ENCODE measurements at places on chromosomes 4 and X.

DNA sequence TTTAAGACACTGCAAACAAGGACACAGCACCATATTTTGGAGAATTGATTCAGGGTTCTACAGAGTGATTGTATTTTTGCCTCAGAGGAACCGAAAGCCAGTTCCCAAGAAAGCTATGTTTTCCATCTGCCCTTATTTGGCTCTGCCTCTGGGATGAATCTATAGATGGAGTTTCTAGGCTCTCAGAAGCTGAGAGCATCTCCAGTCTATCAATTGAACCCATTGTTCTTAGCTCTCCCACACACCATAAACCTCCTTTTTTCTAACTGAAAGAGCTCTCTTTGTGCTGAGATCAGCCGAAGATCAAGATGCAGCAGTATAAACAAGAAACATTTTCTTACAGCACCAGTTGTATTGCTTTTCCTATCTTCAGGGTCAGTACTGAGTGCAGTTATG, 16.9 kb downstream of the PLP1 start:
- DNase-seq: no peak

- DNase-seq: no peak
Measured at GRCh38 chrX:136210243-136210642, 41.0 kb downstream of the MAP7D3 start.

- DNase-seq: no peak
Measured at GRCh38 chrX:17986440-17986839, 125.3 kb upstream of the RAI2 start.

DNA sequence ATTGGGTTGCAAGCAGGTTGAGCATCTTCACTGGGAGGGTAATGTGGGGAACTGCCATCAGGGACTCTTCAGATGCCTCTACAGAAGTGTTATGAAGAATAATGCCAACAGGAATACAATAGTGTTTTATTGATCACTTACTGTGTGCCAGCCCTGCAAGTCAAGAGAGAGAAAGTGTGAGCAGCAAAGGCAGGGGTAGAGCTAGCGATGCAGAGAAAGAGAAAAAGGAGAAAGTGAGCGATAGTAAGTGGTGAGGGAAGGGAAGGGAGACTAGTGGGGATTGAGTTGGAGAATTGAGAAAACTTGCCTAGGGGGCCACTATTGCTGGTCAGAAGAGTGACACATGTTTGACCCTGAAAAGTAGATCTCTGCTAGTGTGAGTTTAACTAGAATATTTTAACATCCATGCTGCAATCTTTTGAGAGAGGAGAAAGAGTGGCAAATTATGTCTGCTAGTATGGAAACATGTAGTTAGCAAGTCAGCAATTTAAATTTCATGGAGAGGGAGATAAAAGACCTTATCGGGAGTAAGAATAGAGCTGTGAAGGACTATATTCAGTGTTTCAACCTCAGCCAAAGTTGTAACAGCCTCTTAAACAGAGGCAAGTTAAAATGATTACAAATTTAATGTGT, 12.2 kb downstream of the AFF1 start:
- DNase-seq: no peak

DNA sequence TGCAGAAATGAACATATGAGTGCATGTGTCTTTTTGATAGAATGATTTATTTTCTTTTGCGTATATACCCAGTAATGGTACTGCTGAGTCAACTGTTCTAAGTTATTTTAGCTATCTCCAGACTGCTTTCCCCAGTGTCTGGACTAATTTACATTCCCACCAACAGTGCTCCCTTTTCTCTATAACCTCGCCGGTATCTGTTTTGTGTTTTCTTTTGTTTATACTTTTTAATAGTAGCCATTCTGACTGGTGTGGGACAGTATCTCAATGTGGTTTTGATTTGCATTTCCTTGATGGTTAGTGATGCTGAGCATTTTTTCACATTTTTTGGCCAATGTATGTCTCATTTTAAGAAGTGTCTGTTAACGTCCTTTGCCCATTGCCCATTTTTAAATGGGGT, 218.6 kb upstream of the KCNIP4 start:
- no peak for DNase-seq

DNA sequence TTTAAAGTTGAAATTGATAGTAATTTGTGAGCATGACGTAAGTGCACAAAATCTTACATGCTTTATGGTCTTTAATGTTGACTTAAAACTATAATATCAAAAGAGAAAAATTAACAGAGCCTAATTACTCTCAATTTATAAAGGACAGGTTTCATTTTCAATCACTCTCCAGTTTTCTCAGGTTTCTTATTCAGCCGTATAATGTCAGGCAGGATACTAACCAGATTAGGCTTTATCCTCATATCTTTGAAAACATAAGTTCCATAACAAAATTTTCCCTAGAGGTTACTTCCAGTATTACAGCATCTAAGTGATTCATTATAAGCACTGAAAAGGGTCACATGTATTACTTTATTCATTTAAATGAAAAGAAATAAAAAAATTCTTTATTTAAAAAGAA, 492.1 kb downstream of the PACRGL start:
- no peak for DNase-seq

- no peak for DNase-seq
Measured at GRCh38 chr4:55635741-55636655, at the start of gene NMU. Gene NMU (minus strand): TSS chr4:55636298. CDS start chr4:55636192, 106 bp downstream.

- no peak for DNase-seq
Measured at GRCh38 chr4:145614233-145614610, 5.0 kb upstream of the MMAA start.

GRCh38 chr4:141587897-141588296, 48.5 kb upstream of the IL15 start:
- DNase-seq: no peak

DNA sequence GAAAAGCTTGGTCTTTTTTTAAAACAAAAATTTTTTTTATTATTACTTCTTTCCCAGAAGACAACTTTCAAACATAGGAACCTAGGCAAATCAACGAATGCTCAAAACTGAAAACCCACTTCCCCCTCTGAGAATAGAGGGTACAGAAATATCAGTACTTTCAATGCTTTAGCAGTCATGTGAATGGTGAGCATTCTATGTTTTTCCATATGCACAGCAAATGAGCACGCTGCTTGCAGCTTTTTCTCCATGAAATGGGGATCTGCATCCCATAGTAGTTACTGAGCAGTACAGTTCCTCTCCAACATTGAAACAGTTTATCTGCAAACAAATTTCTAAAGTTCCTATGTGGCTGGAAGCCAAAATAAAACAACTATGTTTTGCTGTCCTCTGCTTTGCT, 108.4 kb upstream of the BMP2K start:
- no peak for DNase-seq

DNA sequence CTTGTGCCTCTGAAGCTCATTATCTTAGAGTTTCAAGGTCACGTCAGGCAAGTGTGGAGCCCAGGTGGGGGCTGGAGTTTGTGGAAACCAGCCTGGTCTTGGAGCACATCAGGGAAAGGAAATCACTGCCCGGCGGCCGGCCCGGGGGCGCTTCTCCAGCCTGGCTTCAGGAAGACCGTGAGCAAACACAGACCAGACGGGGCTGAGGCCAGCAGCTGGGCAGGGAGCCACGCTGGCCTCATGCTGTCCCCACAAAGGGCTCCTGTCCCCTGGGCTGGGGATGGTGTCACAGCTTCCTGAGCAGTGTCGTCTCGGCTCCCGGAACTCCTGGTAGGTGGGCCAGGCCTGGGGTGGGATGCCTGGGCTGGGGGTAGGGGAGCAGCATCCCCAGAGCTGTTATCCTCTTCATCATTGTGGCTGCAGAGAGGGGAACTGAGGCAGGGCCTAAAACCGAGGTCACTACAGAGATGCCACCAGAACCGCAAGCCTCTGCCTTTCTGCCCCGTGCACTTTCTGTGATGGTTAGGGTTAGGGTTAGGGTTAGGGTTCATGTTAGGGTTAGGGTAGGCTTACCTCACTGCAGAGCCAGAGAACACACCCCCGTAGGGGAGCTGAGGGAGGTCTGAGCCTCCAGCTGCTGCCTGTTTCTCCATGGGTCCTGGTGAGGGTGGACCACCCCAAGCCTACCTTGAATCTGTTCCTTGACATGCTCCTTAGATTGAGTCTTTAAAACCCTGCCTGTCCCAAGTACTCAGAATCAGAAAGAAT, 77.5 kb downstream of the HTRA3 start:
- peak; percentile 32 for DNase-seq

DNA sequence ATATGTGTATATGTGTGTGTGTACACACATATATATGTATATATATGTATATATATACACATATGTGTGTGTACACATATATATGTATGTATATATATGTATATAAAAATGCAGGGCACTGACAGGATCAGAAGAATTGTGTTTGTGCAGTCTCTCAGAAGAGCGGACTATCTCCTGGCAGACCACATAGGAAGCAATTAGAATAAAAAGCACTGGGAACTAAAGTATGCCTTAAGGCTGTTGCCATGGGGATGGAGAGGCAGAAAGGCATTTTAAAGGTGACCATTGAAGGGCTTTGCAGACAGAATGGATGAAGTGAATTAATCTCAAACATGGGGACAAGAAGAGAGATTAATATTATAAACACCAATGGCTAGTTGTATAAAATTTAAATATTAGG, 33.7 kb upstream of the USP51 start:
- no peak for DNase-seq

DNA sequence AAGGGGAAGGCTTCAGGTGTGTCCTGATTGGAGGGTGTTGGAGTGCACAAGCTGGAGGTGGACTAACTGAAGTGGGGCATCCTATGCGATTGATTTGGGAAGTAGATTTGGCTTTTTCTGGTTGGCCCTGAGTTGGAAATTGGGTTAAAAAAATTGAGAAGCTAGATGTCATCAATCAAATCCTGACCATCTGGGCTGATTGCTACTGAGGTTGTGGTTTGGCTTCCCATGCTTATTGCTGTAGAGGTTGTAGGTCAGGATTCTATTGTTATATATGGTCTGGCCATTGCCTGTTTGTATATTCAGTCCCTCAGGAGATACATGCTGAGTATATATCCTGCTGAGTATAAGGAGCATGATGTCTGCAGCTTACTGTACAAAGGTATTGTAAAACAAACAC, 7.7 kb upstream of the ZNF81 start:
- DNase-seq: no peak

GRCh38 chrX:3713225-3713936, at the start of gene PRKX:
Gene PRKX (minus strand): TSS chrX:3713649. CDS start chrX:3713253, 396 bp downstream.
- DNase-seq: peak; percentile 29

- DNase-seq: no peak
Measured at GRCh38 chr4:169492436-169493163, 119.8 kb downstream of the NEK1 start.

DNA sequence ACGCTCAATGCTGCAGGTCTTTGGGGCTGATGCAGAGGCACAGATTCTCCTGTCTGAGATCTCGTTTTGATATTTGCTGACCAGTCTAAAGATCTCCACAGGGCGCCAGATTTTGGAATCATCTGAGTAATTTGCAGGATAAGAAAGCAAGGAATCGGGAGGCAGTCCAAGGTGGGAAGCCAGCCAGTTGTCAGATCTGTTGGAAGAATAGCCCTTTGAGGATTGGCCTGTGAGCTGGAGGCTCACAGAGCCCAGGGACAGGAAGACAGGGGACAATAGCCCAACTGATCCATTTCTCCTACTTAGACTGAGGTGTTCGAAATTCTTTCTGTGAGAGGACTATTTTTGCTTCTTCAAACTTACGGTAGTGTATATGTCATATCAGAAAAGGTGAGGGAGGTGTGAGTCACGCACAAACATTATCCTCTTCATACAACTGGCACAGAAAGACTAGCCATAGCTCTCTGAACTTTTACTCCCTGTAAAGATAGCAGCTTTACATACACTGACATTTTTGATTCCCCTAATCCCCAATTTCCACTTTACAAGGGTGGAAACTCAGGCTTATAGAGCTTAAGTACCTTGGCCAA, 8.8 kb downstream of the DIPK2B start:
- no peak for DNase-seq

DNA sequence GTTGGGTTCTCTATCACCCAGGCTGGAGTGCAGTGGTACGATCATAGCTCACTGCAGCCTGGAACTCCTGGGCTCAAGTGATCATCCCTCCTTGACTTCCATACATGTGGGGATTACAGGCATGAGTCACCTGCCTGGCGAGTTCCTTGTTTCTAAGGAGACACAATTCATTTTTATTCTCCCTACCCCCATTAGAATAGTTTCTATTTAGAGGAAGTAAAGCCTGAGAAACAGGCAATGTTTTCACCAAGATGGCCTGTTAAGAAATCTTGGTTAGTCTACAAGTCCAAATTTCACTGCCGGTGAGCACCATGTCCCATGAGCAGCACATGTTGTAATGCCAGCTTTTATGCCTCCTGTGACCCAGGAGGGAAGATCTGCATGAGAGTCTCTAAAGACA, 5.7 kb downstream of the CYBB start:
- no peak for DNase-seq

DNA sequence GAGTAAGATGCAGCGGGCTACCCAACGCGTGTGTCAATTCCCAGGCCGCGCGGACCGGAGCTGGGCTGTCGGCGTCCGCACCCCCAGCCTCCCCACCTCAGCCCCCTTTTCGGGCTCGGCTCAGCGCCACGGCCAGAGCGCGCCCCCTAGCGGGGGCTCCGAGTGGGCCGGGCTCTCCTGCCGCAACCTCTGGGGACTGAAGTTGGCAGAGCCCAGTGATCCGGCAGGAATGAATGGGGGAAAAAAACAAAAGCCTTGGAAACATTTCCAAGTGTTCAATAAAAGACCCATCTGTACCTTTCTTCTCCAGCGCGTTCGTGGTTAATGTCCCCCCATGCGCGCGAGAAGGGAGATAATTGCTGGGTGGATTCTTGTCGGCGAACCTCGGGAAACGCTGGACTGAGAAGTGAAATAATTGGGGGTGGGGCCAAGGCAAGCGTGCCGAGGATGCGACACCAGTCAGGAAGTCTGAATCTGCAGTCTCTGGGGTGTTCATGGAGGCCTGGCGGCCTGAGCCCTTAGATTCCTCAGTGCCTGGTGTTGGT, 5.2 kb upstream of the ARX start:
- no peak for DNase-seq

DNA sequence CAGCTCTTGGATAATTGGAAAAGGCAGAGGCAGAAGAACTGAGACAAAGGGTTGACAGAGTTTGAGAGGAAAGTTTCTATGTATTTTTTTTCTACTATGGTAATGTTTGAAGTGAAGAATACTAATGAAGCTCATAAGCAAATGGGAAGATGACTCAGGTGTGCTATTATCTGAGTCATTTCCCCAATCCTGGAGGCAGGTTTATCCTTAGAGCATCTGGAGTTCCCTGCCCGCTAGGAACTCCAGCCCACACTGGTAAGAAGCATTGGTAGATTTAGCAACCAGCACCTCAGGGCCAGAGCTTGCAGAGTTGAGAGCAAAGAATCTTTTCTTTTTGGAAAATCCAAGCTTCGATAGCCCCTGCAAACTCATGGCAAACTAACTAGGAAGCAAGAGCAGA, 55.2 kb downstream of the DOCK11 start:
- no peak for DNase-seq

GRCh38 chr4:128385683-128386304, 98.2 kb upstream of the PGRMC2 start:
- no peak for DNase-seq

DNA sequence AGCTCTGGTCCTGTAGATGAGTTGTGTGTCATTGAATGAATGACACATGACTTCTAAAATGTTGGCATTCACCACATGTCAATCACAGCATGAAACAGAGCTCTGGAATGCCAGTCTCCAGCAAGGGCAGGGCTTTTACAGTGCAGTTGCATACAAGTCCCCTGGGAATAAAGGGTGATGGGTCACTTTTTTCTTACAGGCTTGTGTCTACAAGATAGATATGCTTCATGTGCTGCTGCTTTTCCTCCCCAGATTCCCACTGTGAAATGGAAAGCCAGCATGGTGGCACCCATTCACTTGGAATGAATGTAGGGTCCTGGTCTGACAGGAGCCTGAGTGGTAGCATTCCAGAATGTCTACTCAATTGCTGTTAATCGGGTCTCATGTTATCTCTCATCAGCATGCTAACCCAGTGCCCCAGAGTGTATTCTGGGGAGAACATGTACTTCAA, 159.1 kb upstream of the KIT start:
- DNase-seq: no peak

GRCh38 chrX:134688839-134689238, 30.6 kb upstream of the PLAC1 start:
- DNase-seq: no peak

Data from hypothalamus (tissue), 51 donors.